ENCODE measurements at places on chromosomes 1 and 21.
A peak's percentile ranks its signal among the peaks of the same experiment; 100 is the strongest.

DNA sequence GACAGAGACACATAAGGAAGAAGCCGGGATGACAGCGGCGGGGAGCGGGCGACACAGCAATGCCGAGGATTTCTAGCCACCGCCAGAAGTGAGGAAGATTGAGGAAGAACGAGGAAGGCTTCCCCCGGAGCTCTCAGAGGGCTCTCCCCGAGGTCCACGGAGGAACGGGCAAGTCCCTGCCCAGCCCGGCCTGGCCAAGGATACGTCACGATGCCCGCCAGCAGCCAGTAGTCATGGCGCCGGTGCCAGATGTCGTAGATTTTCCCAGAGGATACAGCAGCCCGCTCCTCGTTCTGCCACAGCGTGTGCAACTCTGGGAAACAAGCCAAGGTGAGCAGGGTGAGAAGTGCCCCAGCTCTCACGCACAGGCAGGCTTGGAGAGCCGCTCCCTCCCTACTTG, 65.9 kb downstream of the KCNAB2 start:
- no peak for DNase-seq

DNA sequence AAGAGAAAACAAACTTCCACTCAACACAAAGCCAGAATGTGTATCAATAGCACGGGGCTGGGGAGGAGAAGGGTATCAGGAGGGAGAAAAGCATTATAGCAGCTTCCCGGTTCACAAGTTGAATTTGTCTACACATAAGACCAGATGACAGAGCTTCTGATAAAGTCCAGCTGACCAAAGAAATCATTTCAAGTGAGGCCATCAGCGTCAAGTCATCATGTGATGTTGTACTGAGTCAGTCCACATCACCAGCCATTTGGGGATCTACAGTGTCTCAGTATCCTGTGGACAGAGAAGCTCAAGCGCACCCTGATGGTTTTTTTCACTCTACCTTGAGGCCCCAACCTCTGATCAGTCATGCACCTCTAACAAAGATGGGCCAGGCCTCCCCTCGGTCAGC, 33.0 kb downstream of the SETD4 start:
- no peak for DNase-seq

DNA sequence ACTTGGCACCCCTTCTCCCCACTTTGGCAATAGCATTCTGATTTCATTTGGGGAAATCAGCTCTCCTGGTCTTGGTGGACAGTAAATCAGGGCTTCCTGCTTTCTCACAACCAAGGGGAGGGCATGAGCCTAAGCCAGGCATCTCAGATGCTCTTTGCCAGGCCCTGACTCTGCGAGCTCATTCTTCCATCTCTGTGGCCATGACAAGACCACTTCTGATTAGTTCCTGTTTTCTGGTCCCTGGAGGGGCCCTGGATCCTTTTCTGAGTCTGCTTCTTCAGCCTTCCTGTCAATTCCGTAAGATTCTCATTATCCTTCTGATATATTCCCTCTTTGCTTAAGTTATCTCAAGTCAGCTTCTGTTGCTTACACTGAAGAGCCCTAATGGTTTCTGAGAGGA, 210.4 kb downstream of the HIVEP3 start:
- DNase-seq: no peak

GRCh38 chr1:197838836-197839235, 63.6 kb upstream of the DENND1B start:
- no peak for DNase-seq

DNA sequence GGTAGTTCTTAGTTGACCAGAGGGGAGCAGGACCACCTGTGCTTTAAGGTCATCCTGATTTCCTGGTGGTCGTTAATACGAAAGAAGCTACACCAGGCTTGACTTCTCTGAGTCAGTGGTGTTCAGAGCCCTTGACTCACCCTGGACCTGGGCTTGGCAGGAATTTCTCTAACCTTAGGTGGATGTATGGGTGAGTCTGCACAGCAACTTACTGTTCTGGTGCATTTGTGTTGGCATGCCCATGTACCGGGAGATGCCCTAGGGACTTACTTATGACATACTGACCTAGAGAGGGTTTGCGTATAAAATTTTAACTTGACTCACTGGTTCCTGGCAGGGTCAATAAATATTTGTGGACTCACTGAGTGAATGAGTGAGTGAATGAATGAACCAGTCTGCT, 304.6 kb downstream of the DISC1 start:
- no peak for DNase-seq

GRCh38 chr1:119648620-119649004, 546 bp upstream of the ZNF697 start:
- no peak for DNase-seq

DNA sequence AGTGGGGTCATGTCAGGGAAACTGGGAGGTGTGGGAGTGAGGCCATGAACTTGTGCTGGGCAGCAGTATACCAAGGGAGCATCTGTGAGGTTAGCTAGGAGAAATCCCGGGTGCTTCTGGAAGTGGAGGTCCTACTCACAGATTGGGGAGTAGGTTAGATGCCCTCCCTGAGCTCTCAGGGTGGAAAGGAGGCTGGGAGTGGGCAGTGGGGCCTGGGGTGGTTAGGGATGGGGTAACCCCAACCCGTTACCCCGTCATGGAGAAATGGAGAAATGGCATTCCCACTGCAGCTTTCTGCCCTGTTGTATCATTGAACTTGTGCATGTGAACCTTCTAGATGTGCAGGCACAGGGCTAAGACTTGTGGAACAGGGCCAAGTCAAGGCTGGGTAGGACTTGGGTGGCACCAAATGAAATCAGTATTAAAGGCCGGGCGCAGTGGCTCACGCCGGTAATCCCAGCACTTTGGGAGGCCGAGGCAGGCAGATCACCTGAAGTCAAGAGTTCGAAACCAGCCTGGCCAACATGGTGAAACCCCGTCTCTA, 27.2 kb downstream of the EXOC8 start:
- DNase-seq: no peak

DNA sequence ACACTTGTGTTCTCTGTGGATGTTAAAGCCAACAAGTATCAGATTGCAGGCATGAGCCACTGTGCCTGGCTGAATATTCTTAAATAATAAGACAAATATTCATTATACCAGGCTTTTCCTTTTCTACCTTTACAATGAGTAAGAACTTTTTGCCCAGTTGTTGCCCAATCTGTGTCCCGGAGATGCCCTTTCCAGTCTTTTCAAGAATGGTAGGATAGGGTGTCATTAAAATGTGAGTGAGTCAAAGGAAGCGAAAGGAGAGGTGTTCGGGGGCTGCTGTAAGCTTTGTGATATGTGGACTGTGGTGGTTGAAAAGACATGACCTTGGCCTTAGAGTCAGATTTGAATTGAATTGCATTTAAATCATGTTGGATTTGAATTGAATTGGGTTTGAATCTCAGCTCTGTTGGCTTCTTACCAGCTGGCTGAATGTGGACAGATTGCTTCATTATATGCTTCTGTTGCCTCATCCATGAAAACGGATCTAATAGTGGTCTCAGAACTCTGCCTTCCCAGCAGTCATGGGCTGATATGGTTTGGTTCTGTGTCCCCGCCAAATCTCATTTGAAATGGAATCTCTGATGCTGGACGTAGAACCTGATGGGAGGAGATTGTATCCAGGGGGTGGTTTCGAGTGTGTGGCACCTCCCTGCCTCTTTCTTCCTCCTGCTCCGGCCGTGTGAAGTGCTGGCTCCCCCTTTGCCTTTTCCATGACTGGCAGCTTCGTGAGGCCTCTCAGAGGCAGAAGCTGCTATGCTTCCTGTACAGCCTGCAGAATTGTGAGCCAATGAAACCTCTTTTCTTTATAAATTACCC, 22.7 kb upstream of the AADACL3 start:
- no peak for DNase-seq

DNA sequence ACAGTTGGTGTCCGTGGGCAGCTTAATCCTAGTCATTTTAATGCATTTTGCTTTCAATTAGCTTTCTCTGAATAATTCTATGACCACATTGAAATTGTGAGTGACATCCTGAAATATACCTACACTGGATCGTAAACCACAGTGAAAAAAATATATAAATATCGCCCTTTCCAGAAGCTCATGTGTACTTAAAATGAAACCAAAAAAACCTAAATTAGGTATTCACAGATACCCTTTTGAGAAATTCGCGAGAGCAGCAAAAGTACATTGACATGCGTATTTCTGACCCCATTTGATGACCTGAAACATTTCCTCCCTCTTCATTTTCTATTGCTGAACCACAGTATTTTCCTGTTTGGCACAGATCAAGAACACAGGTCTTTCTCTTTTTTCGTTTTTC, 253.8 kb downstream of the LTN1 start:
- DNase-seq: no peak

DNA sequence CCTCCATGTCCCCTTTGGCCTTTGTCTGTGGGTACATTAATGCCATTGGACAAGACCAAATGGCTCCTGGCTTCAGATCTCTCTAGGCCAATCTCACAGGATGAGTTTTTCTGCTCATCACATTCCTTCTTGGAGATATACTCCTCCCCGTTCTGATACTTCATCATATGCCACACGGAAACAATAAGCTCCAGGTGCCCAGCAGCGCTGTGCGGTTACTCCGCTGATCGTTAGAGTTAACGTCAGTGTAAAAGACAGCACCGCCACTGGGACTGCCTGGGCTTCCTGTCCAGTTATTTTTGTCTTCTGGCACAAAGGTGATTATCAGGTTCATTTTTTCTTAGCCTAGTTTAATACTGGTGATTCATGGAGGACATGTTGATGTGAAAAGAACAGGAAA, 22.5 kb downstream of the CACHD1 start:
- no peak for DNase-seq

DNA sequence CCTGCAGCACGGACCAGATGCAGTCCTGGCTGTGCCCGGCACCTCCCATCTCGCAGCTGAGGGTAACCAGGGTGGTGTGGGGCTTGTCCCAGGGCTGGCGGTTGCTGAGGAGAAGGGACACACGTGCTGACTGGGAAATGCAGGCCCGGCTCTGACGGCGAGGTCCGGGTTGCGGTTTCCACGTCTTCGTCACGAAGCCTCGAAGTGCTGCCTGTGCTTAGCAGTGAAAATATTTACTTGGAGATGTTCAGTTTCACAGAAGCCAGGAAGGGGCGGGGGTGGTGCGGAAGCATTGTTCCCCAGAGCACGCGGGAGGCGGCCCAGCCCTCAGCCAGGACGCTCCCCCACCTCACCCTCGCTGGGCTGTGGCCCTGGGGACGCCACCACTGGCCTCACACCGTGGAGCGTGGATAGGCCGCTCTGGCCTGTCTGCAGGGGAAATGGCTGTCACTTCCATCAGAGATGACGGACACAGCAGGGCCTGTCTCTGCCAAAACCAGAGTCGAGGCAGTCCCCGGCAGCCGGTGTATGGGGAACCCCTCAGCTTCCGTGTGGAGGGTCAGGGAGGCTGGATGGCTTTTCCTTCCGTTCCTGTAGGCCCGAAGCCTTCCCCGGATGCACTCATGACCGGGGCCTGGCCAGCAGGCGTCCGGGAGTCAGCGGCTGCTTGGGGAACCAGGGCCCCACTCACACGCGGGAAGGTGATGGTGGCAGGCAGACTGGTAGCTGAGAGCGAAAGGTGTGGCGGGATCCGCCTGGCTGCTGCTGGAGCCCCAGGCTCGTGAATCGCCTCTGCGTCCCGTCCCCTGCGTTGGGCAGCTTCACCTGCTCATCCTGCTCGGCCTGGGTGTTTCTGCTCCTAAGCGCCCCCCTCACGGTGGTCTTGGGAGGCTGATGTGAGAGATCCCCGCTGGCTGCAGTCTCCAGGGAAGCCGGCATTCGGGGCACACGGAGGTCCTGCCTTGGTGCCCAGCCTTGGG, 14.7 kb upstream of the POFUT2 start:
- peak; percentile 18 for DNase-seq

DNA sequence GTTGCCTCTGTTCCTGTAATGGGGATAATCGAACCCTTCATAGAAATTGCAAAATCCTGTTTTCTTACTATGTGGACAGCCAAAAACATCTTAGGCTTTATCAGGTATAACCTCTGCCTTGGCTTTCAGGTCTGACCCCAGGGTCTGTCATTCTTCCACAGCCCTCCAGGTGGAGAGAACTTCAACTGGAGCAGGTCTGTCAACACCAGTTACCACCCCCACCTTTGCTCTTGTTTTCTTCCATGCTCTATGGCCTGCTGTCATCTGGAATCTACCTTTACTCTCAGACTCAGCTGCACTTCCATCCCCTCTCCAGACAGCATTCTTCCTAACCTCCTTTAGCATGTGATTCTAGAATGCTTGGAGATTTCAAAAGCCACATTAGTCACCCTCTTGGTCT, 10.4 kb upstream of the GJA9 start:
- no peak for DNase-seq

- DNase-seq: no peak
Observed at GRCh38 chr1:58468612-58469011, 77.9 kb downstream of the OMA1 start.

GRCh38 chr1:31707711-31708110, 3.9 kb upstream of the COL16A1 start:
- no peak for DNase-seq

DNA sequence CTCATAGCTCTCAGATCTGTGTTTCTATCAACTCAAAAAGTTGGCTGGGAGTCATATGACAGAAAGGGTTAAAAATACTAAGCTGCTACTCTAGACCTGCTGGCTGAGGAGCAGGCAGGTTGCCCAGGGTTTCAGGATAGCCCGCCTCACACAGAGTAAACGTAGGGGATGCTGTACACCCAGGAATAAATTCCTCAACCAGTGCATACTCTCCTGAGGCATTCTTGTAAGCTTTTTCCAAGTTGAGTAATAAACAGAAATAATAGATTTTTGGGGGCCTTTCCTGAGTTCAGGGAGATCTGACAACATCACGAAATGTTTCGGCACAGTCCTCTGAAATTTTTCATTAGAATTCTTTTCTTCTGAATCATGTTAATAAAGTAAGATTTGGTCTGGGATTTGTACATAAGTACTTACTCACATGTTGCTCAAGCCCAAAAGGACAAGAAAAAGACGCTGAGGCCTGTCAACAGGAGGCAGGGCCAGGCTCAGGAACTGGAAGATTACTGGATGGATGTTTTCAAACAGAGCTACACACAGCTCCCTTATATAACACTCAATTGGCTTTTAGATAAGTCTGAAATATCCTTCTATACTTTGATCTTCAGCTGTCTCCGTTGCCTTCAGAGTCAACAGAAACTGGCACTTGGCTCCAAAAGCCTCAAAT, 41.0 kb downstream of the TGFBR3 start:
- no peak for DNase-seq

- no peak for DNase-seq
Observed at GRCh38 chr1:59215766-59216291, 81.1 kb upstream of the FGGY start.

- DNase-seq: no peak
Observed at GRCh38 chr21:28513428-28513827, 479.2 kb downstream of the LTN1 start.
